Myocyte (in vitro differentiated cells): ENCODE measurements at places on chromosomes 4 and X. TPM values are rescaled to one million over a fixed set of nuclear protein-coding genes. Genes with fewer than 3 reads are reported as not detected.

DNA sequence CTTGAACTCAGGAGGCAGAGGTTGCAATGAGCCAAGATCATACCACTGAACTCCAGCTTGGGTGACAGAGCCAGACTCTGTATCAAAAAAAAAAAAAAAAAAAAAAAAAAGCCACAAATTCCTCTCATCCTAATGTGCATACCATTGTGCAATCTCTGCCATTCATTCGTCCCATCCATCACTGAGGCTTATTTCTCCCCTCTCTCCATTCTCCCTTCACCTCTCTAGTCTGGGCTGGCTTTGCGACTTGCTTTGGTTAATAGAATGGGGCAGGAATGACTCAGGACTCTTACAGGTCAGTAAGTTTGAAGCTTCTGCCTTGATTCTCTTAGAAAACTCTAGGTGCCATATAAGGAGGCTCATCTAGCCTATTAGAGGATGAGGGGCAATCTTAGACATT, 60.3 kb upstream of the DDX3X start:
- DNase-seq, result no peak

- no peak for DNase-seq
Measured at GRCh38 chr4:105496899-105497298, 23.0 kb upstream of the PPA2 start.

DNA sequence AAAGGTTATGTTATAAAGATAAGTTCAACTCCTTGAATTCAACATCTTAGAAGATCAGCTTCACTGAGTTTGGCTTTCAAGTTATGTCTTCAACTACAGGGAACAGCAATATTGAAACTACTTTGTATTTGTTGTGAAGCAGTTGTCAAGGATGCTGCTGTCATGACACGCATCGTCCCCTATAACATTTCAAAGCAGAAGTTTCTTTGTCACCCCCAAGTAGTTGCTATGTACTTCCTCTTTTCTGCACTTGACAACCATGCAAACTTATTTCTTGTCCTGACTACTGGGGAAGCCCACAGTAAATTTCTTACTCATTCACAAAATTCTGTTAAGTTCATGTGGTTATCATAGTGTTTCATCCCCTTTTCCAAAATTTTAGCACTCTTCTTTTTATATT, 14.3 kb downstream of the ANTXR2 start:
- DNase-seq, result peak; percentile 24

DNA sequence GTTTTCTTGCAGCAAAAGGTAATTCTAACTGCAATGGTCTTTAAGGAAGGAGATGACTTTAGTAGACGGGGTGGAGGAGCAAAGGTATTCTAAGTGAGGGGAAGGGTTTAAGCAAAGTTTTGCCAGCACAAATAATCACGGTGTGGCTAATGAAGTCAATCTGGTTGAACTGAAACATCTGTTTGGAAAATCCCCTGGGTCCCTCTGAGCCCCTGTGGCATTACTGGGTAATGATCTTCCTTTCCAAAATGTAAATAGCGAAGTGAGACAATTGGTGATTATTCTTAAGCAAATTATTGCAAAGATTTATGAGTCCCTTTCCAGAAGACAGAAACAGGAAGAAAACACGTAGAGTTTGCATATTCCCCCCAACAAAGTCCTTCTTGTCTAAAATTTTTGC, 47.2 kb downstream of the FGFBP1 start:
- DNase-seq, result no peak

- DNase-seq, result no peak
Measured at GRCh38 chr4:84235126-84235944, 263.8 kb downstream of the NKX6-1 start.

DNA sequence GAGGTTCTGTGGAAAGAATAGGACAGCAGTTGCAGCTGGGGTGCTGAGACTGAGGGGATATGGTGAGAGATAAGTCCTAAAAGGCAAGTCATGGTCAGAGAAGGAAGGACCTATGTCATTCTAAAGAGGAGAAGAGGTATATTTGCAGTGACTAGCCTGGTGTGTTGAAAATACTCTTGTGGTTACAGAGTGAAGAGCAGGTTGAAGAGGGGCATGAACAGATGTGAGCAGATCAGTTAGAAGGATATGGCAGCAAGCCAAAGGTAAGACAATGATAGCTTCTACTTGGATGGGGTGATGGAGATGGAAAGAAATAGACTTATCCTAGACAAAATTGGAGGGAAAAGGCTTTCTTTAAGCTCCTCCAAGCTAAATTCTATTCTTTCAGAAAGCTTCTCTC, 469.8 kb upstream of the CPEB2 start:
- peak; percentile 55 for DNase-seq

GRCh38 chrX:31093639-31093975, 21.8 kb upstream of the FTHL17 start:
- no peak for DNase-seq

GRCh38 chrX:123108513-123109427, 75.3 kb upstream of the GRIA3 start:
- DNase-seq, result no peak

- DNase-seq, result peak; percentile 47
Measured at GRCh38 chrX:133594156-133594555, 178.9 kb upstream of the GPC4 start.

GRCh38 chrX:69496183-69496582, 7.9 kb upstream of the NALF2 start:
- DNase-seq, result no peak

- DNase-seq, result no peak
Measured at GRCh38 chr4:91681091-91681490, 622.7 kb upstream of the GRID2 start.

- peak; percentile 52 for DNase-seq
Measured at GRCh38 chr4:151486168-151486567, 77.2 kb downstream of the FHIP1A start.

GRCh38 chr4:78683352-78683751, 92.8 kb upstream of the BMP2K start:
- DNase-seq, result no peak

GRCh38 chr4:101155368-101155767, 192.0 kb downstream of the PPP3CA start:
- peak; percentile 10 for DNase-seq

GRCh38 chr4:100450449-100450848, 67.4 kb downstream of the EMCN start:
- DNase-seq, result no peak

- DNase-seq, result no peak
Measured at GRCh38 chrX:154333837-154334271, 38.3 kb downstream of the TKTL1 start.

GRCh38 chr4:73902817-73903547, 33.8 kb downstream of the CXCL1 start:
- no peak for DNase-seq

DNA sequence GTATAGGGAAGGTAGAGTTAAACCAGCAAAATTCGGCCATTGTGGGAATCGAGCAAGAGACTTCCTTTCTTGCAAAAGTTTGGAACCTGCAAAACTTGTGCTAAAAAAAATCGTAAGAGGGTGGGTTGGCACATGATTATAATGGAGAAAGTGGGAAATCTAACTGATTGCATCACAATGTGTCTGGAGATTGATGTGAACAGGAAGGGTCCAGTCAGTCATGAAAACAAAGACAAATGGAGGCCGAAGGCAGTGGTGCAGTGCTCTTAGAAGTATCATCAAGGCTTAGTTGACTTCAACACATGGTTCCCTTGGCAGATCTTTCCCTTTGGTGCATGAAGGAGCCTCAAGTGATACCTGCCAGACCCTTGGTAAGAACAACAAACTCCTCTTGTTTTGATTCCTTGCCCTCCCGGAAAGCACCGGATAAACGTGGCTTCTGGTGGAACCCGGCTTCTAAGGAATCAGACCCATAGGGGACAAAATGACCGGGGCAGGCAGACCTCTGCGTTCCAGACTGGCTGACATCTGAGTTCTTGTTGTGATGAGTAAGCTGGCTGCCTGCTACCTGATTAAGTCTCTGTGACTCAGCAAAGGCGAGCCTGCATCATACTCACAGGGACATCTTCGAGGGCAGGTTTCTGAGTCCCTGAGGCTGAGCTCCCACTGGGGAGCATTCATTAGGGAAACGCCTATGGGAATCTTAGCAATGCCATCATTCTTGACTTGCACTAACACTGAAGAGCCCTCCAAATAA, 87.7 kb upstream of the MAP3K15 start:
- peak; percentile 25 for DNase-seq

DNA sequence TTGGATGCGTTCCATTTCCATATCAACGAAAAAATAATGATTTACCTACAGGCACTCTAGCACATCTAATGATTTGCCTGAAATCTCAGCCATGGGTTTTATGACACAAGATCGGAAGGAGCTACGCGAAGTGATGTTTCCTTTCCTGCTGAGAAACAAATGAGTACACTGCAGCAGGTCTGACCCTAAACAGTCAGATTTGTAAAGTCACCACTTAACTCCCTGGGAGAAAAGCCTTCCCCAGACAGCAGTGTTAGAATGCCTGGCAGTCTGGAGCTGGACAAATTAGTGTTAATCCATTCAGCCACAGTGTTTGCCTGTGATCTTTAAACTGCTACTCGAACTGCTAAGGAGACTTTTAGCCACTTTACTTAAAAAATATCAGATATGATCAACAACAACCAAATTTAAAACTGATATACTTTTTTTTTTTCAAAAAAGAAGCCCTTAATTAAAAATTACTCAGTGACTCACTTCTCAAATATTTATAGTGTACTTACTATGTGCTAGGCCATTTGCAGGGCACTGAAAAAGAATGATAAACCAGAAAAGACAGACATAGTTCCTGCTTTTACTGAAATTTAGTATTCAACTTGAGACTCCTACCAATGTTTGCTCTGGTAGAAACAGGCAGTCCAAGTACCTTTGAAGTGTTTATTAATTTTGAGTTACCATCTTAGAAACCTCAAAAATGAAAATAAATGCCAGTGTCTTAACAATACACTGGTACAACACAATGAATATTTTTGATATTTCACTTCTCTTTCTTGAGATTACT, 104.5 kb downstream of the SHISA3 start:
- no peak for DNase-seq

- DNase-seq, result no peak
Measured at GRCh38 chr4:112343330-112344080, 46.3 kb downstream of the ALPK1 start.

DNA sequence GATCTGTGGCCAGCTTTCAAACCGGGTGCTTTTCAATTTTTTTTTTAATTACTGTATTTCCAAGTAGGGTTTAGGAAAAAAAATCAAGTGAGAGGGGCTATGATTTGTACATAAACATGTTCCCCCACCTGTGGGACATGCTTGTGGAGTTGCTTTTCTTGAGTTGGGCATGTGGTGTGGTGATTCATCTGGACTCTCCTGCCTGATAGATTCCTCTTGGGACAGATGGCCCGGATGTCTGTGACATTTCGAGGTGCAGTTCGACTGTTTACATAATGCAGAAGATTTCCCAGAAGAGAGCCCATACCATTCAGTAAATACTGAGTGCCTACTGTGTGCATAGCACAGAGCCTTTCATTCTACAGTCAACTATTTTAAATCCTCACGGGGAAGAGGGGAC, 49.9 kb downstream of the DOCK11 start:
- peak; percentile 67 for DNase-seq

GRCh38 chr4:172850838-172851237, 317.8 kb upstream of the GALNT7 start:
- peak; percentile 86 for DNase-seq

DNA sequence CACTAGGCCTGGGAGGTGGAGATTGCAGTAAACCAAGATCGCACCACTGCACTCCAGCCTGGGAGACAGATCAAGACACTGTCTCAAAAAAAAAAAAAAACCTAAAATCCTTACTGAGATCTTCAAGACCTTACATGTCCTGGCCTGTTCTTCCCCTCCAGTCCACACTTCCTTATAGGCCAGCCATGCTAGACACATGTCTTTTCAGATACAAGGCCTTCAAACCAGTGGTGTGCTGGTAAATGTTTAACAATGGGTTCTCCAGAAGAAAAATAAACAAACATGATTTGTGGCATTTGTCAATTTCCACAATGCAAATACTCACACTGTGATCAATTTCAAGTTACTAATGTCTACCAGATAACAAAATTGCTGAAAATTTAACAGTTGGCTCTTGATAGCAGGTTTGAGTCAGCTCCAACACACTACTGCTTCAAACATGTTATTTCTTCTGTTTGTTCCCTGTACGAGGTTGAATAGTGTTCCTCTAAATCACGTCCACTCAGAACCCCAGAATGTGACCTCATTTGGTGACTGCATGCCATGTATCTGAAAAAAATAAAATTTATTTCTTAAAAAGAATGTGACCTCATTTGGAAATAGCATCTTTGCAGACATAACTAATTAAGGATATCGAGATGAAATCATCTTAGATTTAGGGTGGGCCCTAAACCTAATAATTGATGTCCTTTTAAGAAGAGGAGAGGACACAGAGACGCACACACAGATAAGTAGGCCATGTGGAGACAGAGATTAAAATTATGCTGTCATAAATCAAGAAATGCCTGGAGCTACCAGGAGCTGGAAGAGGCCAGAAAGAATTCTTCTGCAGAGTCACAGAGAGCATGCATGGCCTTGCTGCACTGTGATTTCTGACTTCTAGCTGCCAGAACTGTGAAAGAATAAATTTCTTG, 144.4 kb downstream of the ZNF674 start:
- DNase-seq, result no peak

DNA sequence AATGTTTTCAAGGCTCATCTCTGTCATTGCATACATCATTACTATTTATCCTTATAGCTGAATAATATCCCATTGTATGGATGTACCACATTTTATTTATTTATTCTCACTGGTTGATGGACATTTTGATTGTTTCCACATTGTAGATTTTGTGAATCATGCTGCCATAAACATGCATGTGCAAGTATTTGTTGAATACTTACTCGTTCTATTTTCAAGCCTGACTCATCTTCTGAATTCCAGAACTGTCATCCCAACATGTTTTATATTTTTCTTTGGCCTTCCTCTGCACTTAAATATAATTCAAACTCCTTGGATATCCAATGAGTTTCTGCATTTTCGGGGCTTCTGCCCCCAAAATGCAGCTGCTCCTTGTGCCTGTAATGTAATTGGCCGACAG, 77.6 kb downstream of the MXRA5 start:
- no peak for DNase-seq

DNA sequence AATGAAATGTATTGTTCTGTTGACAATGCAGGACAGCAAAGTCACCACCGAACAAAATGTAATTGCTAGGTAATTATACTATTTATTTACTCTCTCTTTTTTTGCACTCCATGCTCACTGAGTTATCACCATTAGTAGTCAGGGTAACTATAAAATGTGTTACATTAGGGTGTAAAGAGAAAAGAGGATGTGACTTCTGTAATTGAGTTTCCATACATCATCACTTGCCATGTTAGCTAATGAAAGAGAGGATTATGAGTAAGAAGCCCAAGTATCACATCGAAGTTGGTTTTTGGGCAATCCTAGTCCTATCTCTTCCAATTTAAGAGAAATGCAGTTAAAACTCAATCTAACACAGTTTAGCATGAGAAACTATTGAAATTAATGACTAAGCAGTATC, 7.6 kb downstream of the ZXDA start:
- no peak for DNase-seq

GRCh38 chr4:72112514-72113156, 80.8 kb downstream of the NPFFR2 start:
- DNase-seq, result peak; percentile 4

- DNase-seq, result peak; percentile 20
Measured at GRCh38 chr4:127623797-127624083, 9.0 kb upstream of the INTU start.

TCEAL9 gene
- 158 and 197 TPM in 2 replicates for total RNA-seq

HSFX4 gene
- total RNA-seq, result not detected in 2 replicates

GYPA gene
- total RNA-seq, result not detected in 2 replicates

KLKB1 gene
- 0.42 TPM in 1 of 2 replicates, not detected in the other for total RNA-seq

DGKK gene
- total RNA-seq, result not detected in 2 replicates

STK32B gene
- 0.29 and 0.52 TPM in 2 replicates for total RNA-seq

CCDC149 gene
- total RNA-seq, result 4.7 and 5.1 TPM in 2 replicates

MAP7D2 gene
- 0.05 TPM in 1 of 2 replicates, not detected in the other for total RNA-seq

TMEM129 gene
- 91.1 and 121 TPM in 2 replicates for total RNA-seq
